Ureter (tissue), 1 donor: ENCODE measurements at places on chromosomes 2 and 18. TPM values are rescaled to one million over a fixed set of nuclear protein-coding genes. Genes with fewer than 3 reads are reported as not detected.

GRCh38 chr18:13382366-13382953 lies 163.9 kb downstream of the LDLRAD4 start:
- no peak for DNase-seq

DNA sequence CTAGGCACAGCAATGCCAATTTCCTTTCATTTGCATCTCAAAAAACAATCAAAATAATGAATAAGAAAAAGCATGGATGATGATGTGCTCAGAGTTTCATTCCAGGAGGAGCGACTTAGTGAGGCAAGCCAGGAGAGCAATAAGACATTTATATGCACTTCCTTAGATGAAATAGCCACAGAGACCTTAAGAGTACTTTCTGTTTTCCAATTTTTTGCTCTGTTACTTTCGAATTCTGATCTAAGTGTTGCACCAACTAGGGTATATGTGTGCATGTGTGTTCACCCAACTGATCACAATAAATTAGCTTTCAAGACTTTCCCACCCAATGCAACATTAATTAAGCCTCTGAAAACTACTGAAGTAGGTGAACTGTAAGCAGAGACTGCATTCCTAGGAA lies 709 bp downstream of the RAB27B start:
- no peak for DNase-seq

- no peak for DNase-seq
Observed at GRCh38 chr18:79975043-79975442, 10.6 kb downstream of the HSBP1L1 start.

- no peak for DNase-seq
Observed at GRCh38 chr2:178477443-178478129, 814 bp downstream of the FKBP7 start.

- DNase-seq = no peak
Observed at GRCh38 chr2:84283506-84283905, 175.6 kb downstream of the SUCLG1 start.

DNA sequence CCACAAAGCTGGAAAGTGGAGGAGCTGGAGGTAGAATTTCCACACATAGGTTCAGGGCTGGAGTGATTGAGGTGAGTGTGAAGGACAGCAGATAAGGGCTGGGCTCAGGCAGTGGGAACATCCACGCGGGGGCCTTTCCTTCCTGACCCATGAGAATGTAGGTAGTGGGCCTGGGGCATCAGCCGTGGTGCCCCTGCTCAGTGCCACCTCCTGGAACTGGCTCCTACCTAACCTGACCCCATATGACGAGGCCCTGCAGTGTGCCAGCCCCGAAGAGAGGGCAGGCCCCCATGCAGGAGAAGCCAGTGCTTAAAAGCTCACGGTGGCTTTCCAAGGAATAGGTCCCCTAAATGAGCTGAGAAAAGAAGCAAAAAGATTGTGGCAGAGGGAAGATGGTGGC lies 66.2 kb downstream of the HS6ST1 start:
- no peak for DNase-seq

DNA sequence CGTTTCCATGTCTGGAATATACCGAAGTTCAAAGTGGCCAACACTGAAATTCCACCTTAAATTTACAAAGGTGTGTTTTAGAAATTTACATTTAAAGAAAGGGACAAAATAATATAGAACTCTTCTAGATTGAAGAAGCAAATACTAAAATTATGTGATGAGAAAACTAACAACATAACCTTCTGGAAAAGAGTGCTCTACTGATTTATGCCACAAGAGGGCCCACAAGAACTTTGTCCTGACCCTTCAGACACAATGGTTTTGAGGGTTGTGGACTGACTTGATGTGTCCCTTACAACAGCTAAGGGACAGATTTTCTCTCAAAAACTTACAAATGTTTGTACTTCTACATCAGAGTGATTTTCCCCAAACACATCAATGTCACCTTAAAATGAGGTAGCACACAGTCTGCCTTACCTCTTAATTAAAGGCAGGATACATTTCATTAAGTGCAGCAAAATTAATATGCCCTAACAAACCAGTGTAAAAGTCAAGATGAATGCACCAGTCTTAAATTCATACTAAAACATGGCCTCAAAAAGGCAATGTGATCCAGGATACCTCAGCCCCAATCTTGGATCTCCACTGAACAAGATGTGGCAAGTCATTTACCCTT lies 36.2 kb downstream of the EIF2AK3 start:
- peak; percentile 46 for DNase-seq

- no peak for DNase-seq
Observed at GRCh38 chr2:224722250-224722649, 6.1 kb upstream of the CCDC195 start.

DNA sequence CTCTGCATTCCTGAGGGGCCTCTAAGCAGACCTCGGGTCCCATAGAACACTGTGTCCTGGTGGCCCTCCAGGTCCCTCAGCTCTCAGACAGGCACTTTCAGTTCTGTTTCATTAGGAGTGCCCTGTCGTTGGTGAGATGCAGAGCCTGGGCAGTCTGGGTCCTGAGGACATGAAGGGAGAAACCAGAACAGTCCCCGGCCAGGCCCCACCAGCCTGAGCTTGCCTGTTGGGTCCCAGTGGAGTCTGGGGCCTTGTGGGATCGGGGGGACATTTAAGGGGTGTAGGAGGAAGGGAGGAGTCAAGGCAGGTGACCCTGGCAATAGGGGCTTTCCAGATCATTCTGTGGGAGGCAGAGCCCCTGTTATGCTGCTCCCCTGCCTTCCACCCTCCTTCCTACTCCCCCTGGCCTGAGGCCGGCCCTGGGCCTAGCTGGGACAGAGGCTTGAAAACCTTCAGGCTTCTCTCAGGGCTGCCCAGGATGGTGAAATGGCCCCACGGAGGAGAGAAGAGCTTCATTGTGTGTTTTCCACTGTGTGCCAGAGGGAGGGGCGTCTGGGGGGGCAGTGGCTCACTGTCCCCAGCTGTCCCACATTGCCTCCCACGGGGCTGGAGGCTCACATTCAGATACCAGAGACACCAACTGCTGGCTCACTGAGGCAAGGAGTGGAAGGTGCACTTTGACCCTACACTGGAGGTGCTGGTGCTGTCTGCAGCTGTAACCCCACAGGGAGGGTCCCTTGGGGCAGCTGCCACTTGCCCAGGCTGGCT lies 26.6 kb upstream of the CATIP start:
- DNase-seq = no peak

GRCh38 chr2:27956888-27957287 lies 66.4 kb downstream of the BABAM2 start:
- DNase-seq = no peak

GRCh38 chr2:235270291-235270690 lies 223.6 kb upstream of the AGAP1 start:
- DNase-seq = no peak

DNA sequence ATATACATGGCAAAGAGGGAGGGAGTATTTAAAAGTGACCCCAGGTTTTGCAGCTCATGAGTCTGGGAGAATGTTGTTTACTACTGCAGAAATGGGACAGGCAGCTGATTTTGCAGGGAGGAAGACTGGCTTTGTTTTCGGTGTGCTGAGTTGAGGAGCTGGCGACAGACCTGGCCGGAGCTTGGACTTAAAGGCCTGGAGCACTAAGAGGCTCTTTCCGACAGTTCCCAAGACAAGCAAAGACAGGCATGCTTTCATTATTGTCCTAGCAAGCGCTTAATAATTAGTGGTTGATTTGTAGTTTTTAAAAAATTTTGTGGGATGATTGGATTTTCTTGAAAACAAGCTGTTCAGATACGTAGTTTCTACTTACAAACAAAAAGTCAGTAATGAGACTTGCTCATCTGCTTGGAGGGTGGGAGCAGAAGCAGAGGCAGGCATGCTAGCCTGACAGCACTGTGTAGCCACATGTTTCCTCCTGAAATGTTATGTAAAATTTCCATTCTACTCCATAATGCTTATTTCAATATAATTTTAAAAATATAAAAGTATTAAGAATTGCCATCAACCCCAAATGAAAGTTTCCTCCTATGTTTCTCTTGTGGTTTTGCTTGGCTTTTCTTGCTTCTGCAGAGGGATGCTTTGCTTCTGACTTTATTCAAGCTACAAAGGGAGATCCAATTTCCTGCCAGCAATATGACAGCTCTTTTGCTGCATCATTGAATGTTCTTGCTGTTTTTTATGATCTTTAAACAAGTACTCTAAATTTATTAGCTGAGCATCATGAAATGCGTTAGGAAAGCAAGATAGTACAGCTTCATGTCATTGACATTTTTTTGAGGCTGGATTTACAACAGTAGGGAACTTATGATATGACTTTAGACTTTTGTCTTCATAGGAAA lies 75.8 kb downstream of the PHLPP1 start:
- no peak for DNase-seq

GRCh38 chr2:203550266-203550665 lies 15.2 kb upstream of the RAPH1 start:
- DNase-seq = no peak

DNA sequence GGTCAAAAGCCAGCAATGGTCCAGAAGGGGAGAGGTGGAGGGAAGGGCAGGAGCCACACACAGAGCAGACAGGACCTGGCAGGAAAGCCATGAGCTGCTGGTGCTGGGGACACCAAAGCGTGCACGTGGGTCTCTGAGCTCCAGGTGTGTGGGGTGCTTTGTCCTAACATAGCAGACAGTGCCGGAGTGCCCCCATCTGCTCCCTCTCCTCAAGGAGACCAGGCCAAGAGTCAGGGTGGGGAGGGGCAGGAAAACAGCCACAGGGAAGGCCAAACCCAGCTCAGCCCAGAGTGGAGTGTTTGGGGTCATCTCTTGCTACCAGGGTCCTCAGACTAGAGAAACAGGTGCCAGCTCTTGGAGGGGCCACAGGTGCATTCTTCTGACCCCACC lies 4.2 kb upstream of the GPC1 start:
- DNase-seq = peak; percentile 39

- no peak for DNase-seq
Observed at GRCh38 chr2:149421791-149422190, 91.4 kb downstream of the LYPD6 start.

DNA sequence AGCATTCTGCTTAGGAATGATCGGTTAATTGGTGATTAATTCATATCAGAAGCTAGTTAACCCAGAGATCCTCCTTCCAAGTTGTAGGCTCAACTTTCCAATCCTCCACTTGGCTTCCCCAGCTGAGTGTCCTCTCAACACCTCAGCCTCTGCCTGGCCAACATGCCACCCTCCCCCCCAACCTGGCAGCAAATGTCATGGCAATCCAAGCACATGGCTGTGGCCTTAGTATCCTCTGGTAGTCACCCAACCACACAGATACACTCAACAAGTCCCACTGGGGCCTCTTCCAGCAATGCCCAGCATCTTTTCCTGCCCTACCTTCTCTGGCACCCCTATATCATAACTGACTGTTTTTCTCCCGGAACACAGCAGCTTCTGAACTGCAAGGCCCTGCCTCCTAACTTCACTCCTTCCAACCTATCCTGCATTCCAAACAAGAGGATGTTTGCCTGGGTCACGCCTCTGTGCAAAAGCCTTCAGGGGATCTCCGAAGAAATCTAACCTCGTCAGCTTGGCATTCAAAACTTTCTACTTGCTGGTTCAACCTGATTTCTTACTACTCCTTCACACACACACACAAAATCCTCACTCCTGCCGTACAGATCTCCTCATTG lies 195.0 kb downstream of the CYP26B1 start:
- DNase-seq = no peak

- DNase-seq = no peak
Observed at GRCh38 chr2:159010963-159011362, 42.5 kb downstream of the TANC1 start.

GRCh38 chr2:97755491-97755890 lies 42.1 kb downstream of the ZAP70 start:
- DNase-seq = no peak

DNA sequence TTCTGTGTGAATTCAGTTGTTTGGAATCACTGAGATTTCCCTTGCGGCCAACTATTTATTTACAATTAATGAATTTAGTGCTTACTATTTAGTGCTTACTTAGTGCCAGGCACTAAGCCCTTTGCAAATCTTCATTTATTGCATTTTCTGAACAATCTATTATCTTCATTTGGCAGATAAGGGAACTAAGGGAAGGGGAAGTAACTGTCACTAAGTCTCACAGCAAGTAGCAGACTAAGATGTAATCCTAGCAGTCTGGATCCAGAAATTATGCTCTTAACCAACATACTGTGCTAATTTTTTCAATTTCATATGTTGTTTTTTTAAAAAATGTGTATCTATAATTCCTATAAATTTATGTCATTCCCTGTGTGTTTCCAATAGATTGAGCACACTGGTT lies 214.4 kb upstream of the EPC2 start:
- DNase-seq = no peak

GKN2 gene
- total RNA-seq = not detected

RTP5 gene
- 0.21 TPM for total RNA-seq

HOXD1 gene
- 11.1 TPM for total RNA-seq

CCDC93 gene
- 36.4 TPM for total RNA-seq

CCDC141 gene
- 2.8 TPM for total RNA-seq

MYL12B gene
- total RNA-seq = 372 TPM

LIMS4 gene
- total RNA-seq = 1.6 TPM

FZD7 gene
- 24.2 TPM for total RNA-seq

FMNL2 gene
- total RNA-seq = 31.8 TPM

PLA2R1 gene
- 19.0 TPM for total RNA-seq

TLK1 gene
- 69.6 TPM for total RNA-seq

IL36A gene
- total RNA-seq = not detected

ARHGAP28 gene
- total RNA-seq = 16.0 TPM
